Activated T-cell treated with anti-CD3 and anti-CD28 coated beads, Interleukin-2, amount 50 U/mL, for 4 hours (primary cell): ENCODE measurements at places on chromosomes 11 and 22. TPM values are rescaled to one million over a fixed set of nuclear protein-coding genes. Genes with fewer than 3 reads are reported as not detected.

The APOA5 gene
- not detected for total RNA-seq

The CCDC89 gene
- total RNA-seq = not detected

The SPA17 gene
- 1.5 TPM for total RNA-seq

DNA sequence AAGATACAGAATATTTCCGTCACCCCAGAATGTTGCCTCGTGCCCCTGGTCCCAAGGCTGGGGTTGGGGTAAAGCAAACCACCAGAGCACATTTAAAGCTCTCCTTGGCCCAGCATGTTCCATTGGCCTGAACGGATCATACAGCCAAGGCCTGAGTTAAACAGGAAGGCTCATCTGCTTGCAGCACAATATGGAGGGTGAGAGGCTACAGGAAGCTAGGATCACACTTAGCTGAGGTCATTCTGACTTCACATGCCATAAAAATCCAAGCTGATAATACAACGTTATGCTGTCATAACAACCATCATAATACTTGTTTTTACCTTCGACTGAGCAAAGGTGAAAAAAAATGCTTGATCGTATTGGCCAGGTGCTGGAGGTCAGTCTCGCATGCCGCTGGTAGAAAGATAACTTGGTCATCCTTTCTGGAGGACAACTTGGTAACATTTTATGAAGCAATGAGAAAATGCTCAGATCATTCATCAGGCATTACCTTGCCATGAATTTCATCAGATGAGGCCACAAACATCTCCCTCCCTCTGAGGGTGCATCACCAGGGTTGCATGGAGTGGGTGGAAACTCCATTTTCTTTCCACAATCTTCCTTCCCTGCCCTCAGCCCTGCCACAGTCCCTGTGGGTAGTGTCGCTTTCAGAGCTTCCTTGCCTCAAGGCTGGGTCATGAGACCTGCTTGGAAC lies 31.9 kb upstream of the RTL6 start:
- DNase-seq = no peak

DNA sequence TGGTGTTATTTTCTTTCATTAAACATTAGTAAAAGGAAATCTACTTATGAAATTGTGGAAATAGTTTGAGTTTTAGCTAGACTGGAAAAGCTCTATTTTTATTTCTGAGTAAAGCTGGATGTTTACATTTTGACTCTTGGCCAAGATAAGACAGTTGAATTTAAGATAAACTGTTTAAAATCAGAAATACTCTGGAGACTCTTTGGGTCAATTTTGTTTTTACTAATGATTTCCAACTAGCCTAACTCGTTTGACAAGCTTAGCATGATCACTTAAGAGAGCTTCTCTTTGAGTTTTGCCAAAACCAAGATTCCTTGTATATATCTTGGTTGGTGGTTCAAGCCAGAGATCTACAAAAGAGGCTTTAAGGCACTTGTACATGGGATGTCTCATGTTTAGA lies 724.8 kb upstream of the LUZP2 start:
- DNase-seq = no peak

GRCh38 chr22:43110444-43110926 lies at the start of gene BIK:
TSS of gene BIK (plus strand) at chr22:43110750. CDS start at chr22:43124023, 13,273 bp downstream.
- DNase-seq = peak; percentile 39

DNA sequence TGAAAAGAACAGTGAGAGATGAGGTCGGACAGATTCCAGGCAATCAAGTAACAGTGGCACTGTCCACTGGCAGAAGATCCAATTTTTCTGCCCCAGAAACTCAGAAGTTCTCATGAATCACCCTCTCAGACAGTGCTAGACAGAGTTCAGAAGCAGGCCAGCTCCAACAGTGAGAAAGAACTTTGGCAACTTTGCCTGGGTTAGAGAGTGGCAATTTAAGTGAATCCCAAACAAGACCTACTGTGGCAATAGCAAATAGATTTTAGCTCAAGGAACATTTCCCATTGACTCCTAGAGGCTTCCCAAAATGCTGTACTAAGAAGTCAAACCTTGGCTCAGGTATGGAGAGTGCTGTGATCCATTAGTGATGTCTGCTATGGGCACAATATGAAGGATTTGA lies 12.3 kb downstream of the CD44 start:
- DNase-seq = no peak

The OR8B3 gene
- total RNA-seq = not detected
